ENCODE measurements at places on chromosomes 6 and 20.
A peak's percentile ranks its signal among the peaks of the same experiment; 100 is the strongest.

DNA sequence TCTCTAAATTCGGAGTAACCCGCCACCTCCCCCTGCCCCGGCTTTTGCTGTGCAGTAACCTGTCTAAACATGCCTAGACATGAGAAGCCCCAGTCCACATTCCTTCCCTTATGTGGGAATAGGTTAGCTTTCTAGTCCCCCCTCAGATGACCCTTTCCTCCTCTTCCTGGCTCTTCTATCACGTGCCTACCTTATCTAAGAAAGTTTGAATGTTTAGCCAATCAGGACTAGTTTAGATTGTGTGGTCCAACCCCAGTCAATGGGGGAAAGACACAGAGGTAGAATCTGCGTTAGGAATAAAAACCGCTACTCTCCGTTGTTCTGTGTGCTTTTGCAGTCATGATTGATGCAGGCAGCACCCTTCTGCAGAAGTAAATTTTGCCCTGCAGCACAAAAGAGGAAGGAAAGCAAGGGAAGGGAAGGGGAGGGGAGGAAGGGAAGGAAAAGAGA, 69.0 kb upstream of the CD93 start:
- ATAC-seq = peak; percentile 19

DNA sequence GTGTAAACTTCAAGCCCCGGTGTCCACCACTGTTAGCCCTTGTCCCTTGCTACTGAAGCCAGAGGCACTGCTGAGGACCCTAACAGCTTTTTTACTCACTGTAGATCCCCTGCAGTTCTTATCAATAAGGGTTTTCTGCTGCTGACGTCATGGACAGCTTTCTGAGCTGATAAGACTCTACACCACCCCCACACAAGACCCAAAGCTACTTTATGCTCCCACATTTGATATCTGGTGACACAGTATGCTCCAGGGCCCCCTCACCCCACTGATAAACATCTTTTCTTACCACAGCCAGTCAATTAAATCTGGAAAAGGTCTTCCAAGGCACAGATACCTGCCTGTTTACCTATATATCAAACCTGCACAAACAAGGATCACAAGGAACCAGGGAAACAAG, 65.3 kb downstream of the NUS1 start:
- no peak for ATAC-seq

DNA sequence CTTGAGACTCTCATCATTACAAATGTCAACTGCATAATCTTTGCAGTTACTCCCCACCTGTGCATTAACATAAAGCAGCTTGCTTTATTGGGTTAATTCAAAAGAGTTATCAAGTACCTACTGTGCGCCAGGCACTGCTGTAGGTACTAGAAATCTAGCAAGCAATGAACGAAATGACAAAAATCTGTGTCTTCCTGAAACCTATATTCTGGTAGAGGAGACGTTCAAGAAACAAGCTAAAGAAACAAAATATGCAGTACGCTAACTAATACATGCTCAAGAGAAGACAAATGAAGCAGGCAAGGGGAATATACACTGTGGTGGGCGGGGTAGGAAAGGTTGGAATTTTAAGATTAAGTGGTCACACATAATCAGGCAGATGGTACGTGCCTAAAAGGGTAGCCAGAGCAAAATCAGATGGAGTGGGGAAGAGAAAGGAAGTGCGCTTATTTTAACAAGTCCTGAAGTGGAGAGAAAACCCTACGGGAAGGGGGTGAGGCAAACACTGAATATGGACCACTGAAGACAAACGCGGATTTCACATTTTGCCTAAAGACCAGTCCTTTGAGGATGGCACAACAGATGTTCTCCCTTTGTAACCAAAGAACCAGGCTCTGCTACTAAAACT, 1.2 kb downstream of the ELOVL2 start:
- ATAC-seq = no peak

DNA sequence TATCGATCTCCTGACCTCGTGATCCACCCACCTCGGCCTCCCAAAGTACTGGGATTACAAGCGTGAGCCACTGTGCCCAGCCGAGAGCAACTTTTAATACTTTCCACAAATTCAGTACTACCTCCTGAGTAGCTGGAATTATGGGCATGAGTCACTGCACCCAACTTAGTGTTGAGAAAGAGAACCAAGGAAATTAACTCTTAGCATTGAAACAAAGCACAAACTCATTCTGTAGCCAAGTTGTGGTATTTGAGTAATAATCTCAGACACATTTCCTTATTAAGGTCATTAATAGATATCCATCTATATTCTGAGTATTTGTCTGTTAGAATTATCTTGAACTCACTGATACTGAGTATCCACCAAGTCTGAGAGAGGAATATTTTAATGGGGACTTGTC, 14.3 kb upstream of the ELOVL2 start:
- no peak for ATAC-seq

DNA sequence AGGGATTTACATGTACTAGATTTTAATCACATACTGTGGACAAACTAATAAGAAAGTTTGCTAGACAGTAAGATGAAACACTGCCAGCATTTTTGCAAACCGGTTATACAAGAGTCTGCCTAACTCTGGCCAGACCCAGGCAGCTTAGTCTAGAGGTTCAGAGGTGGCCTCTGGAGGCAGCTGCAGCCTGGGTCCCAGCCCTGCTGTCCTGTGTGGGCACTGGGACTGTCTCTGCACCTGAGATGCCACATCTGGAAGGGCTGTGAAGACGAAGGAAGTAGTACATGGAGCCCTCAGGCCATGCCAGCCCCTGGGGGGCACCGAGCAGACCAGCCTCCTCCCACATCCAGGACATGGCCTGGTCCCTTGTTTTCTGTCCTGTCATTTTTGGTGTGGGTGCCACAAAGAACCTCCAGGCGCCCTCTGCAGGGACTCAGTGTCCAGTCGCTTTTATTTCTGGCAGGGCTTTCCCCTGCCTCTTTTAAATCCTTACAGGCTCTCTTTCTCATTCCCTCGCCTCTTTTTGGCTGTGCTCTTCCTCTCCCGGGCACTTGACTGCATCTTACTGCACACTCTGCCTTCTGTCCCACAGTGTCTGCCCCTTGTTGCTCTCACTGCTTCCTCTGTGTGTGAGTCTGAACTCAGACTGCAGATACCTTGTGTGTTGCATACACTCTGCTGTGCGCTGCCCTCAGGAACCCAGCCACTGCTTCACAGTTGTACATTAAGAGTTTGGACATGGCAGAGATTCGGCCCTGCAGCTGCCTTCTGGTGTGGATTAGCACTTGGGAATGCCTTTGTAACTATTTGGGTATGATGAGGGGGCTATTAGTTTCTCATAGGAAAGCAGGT, 216.7 kb downstream of the ZDHHC14 start:
- peak; percentile 86 for ATAC-seq

GRCh38 chr20:49100972-49101371, 54.9 kb downstream of the CSE1L start:
- ATAC-seq = no peak

DNA sequence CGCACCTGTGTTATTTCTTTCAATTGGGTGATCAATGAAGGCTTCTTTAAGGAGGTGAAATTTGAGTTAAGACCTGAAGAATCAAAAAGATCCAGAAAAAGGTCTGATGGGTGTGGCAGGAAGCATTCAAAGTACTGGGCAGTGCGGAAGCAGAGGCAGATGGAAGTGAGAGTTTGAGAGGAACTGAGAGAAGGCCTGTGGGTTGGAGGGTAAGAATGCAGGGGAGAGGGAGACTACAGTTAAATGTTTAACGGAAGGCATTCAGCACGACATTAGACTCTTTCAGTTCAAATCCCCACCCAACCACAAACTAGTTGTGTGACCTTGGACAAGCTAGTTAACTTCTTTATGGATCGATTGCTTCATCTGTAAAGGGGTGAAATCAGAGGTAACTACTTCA, 50.5 kb upstream of the GCM1 start:
- no peak for ATAC-seq

GRCh38 chr20:23907579-23907978, 28.0 kb upstream of the CST5 start:
- ATAC-seq = no peak

GRCh38 chr6:85826997-85827396, 184.3 kb upstream of the SYNCRIP start:
- no peak for ATAC-seq

DNA sequence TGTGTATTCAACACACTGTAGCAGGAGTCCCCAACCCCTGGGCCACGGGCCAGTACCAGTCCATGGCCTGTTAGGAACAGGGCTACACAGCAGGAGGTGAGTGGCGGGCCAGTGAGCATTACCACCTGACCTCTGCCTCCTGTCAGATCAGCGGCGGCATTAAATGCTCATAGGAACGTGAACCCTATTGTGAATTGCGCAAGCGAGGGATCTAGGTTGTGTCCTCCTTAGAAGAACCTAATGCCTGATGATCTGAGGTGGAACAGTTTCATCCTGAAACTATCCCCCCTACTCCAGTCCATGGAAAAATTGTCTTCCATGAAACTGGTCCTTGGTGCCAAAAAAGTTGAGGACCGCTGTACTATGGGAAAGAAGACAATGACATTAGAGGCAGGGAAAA, 386.9 kb downstream of the PREX1 start:
- ATAC-seq = no peak

DNA sequence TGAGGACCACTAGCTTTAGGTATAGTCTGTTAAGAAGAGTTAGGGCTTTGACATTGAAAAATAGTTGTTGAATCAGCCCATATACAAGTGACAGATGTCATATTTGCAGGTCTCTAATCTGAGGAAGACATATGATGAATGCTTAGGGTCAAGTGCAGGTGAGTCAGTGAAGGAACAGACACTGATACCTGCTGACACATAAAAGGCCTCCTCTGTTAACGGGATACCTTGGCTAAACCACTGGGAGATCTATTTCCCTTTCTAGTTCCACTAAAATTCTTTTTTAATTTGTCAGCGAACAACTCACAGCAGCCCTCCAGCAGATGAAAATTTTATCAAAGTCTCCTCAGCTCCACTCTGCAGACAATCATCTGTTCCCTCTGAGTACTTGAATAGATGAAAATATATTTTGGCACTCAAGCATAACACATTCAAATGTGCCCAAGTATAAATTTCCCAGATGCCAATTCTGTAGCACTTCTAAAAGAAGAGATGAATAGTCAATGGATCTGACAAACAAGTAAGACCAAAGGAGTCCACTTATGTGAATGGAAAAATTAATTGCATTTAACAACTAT, 154.0 kb downstream of the KIF16B start:
- ATAC-seq = no peak

- ATAC-seq = no peak
These were observed 45.2 kb downstream of the THEMIS start for GRCh38 chr6:127855542-127856159.

GRCh38 chr6:41602864-41603608, 35.2 kb upstream of the MDFI start:
- peak; percentile 65 for ATAC-seq

DNA sequence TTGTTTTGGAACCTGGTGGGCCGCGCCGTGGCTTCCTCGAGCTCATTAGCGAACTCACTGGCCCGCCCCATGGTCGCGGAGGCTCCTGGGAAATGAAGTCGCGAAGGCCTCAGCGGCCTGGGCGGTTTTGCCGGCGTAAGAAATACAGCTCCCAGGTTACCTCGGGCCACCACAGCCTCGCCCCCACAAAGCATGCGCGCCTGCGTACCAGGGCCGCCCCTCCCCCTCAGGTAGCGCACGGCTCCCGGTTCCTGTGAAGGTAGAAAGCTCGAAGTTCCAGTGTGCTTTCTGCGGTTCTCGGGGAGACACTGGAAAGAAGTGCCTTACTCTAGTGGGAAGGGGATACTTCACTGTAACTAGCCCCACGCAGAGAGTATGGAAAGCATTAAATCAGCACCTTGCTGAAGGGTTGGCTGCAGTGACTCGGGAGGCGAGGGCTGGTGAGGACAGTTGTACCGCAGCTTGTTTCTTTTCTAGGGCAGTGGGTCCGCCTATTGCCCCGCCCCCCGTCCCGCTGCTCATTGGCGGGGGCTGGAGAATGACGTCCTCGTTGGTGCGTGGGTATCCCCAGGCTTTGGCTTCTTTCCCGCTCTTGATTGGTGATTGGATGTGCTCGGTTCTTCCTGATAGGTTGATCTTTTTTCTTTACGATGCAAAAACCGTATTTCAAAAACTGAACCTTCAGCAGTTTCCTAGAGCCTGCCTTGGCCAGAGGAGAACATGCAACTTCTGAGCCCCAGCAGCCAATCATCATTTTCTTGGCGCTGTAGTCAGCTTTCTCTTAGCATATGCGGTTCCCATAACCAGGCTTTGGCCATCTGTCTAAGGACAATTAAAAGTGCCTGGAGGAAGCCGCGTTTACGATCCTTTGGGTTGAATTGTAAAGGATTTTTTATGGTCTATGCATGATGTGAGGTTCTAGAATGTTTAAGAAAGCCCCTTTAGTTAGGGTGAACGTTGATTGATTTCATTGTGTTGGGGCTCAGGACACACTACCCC, at the start of gene CDK19:
Gene CDK19, minus strand, starts transcription at position 59 of the 999 bp plus-strand sequence. CDS start 333 bp downstream, outside the sequence.
- peak; percentile 94 for ATAC-seq

- ATAC-seq = peak; percentile 54
These were observed 1.3 kb upstream of the DDR1 start for GRCh38 chr6:30882759-30883684.

GRCh38 chr20:60812561-60812960, 439.5 kb upstream of the CDH4 start:
- ATAC-seq = no peak

- no peak for ATAC-seq
These were observed 63.4 kb downstream of the ARID1B start for GRCh38 chr6:156840606-156841005.

DNA sequence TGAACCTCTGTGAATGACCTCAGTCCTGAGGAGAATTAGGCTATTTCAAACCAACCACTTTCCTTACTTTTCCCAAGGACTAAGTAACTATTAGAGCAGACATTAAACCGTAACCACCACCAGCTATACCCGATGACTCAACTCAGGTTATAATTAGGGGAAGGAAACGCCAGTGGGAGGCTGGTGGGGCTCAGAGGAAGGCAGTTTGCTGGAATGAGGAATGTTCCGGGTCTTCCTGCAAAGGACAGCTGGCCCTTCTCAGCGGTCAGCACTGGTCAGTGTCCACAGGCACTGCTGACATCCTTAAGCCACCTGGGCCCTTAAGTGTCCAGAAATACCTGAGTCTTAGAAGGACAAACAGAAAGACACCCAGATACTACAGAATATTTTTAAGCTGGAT, 515.2 kb downstream of the MAFB start:
- no peak for ATAC-seq

DNA sequence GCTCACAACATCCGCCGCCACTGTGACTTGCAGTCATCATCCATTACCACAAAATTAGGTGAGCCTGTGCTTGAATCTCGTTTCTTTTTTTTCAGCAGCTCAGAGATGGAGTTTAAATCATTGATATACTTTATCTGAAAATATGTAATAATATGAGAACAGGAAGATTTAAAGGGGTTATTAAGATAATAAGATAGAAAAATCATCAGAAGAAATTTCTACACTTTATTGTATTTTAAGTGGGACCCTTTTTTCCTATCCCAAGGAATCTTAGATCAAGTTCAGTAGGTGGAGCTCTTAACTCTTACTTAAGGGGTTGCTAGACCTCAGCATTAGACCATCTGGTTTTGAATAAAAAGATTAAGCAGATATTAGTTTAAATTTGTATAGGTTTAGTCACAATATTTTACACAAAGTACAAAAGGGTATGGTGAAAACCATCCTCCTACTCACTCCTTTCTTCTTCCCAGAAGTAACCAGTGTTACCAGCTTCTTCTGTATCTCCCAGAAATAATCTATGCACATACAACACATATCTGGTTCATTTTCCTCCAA, 9.4 kb upstream of the NCOA7 start:
- no peak for ATAC-seq

- no peak for ATAC-seq
These were observed 397 bp downstream of the WDR27 start for GRCh38 chr6:169701311-169701953.

- no peak for ATAC-seq
These were observed 698 bp upstream of the SH3BGRL2 start for GRCh38 chr6:79630380-79630882.

Measured in esophagus mucosa (tissue), 1 donor.